EH (cell line): ENCODE measurements at places on chromosomes 16 and 17.
A peak's percentile ranks its signal among the peaks of the same experiment; 100 is the strongest.

GRCh38 chr16:68889508-68890150 lies 46.3 kb downstream of the TANGO6 start:
- no peak for DNase-seq

DNA sequence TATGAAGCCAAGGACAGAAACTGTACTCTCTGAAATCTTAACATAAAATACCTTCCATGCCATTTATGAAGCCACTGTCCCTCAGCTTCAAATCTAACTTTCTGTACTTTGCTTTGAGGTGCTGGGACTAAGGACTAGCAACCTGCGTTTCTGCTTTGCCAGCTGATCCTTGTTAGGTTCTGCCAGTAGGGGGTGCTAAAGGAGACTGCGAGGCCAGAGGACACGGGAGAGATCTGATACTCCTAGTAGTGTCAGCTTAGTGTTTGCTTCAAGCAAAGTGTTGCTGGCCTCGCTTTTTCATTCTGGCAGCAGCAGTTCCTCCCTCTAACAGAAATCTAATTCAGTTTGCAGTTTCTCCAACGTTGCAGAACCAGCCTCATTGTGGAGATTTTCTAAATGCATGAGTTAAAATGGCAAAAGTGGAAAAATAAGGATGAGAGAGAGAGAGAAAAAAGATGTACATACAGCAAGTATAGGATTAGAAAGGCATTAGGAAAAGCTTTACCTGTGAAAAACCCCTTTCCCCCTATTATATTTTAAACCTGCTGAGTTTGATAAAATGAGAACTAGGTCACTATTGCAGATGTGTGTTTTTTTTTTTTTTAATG lies 297.5 kb downstream of the CA10 start:
- DNase-seq, result no peak

DNA sequence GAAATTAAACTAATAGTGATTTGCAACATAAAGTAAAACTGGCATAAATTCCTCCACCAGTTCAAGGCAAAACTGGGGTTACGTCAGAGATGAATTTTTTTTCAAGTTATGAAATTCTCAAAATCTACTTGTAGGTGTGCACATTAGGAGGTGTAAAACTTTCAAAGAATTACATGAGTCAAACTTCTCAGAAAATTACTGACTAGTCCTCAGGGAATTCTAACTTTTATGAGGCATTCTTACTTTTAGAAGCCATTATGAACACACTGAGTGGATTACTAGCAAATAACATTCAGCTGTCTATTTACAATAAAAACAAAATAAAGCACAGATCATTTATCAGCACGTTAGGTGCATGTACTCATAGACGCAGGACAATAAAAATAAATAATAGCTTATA lies 348.7 kb downstream of the CDH11 start:
- DNase-seq, result peak; percentile 43

DNA sequence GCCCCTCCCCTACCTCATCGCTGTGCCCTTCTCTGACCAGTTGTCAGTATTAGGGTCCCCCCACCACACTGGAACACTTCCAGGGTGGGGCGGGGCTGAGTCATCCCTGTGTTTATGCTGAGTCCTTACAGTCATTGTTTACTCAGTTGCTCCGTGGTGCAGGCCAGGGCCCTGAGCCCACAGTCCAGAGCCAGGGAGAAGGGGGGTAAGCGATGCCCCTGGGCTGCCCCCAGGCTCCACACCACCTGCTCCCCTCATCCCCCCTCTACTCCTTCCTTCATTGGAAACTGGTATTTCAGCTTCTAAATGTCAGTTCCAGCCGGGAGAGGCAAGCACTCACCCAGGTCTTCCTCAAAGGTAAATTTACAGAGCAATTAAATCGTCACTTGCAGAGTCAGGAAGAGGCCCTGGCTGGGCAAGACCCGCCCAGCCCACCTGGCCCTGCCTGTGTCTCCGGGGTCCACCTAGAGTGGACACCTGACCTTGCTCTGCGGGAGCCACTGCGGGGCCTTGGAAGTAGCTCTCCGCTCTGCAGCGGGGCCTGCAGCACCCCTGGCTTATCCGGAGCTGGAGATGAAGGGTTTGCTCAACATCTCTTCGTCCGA lies 4.8 kb downstream of the ATP2A3 start:
- peak; percentile 54 for DNase-seq

GRCh38 chr17:48293319-48294019 lies 136.5 kb downstream of the SKAP1 start:
- DNase-seq, result no peak

DNA sequence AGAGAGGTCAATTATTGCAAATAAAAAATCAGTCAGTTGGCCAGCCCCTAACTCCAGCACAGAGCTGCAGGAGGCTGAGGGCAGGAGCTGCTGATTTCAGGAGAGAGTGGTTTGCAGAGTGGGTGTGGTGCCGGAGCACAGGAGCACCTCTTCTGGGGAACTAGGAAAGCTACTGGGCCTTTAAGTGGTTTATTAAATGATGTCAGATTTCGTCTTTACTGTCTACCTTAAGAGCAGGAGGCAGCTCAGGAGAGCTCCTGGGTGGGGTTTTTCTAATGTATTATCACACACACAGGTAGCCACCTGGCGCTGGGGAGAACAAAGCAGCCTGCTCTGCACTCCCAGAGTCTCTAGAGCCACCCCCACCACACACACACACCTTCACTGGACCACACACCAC lies 11.5 kb upstream of the HAS3 start:
- DNase-seq, result no peak

DNA sequence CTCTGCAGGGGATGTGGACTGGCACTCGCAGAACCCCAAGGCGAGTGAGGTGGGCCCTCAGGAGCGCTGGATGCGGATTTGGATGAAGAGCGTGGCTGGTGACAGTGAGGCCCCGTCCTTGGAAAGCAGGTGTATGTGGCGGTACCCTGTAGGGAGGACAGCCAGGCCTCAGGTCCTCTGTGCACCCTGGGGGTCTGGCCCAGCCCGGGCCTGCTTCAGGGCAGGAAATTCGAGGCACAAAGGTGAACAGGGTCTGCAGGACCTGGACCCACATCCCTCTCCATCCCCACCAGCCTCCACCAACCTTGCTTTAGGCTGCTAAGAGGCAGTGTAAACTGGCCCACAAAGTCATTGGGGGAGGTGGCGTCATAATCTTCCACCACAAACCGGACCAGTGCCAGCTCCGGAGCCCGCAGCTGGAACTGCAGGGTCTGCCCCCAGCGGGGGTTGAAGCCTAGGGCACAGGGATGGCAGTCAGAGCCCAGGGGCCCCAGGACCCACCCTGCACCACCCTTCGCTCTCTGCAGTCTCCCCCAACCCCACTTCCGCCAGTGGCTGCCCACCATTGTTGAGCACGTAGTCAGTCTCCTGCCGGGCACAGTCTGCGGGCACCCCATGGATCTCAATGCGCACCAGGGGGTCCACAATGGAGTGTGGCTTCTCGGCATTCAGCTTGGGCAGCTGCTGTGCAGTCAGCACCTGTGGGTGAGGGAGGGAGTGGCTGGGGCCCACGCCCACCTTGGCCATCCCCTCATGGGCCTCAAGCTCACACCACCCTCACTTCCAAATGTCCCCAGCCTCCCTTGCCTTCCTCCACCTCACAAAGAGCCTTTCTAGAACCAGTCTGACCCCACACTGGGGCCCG lies 19.5 kb downstream of the PLCD3 start:
- no peak for DNase-seq

DNA sequence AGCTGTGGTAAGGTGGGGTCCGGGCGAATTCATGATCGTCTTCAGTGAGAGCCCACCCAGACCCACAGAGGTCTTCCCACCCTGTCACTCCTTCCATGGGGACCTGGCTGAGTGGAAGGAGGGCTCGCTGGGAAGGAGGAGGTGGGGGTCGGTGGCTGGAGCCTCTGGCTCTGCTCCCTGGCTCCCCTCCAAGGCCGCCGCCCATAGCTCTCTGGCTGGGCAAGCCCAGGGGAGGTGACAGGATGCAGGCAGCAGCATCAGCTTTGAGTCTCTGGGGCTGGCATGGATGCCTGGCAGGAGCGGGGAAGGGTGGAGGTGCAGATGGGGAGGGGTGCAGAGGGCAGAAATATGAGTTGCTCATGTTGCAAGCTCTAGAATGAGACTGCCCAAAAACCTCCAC lies 147.0 kb downstream of the ENGASE start:
- no peak for DNase-seq

- DNase-seq, result no peak
Measured at GRCh38 chr16:22961206-22961605, 147.2 kb downstream of the HS3ST2 start.

- DNase-seq, result no peak
Measured at GRCh38 chr17:17790637-17791464, 45.9 kb downstream of the SREBF1 start.
